Mesendoderm (in vitro differentiated cells): ENCODE measurements at places on chromosomes 11 and 22.

GRCh38 chr11:9777066-9777465 is 113.2 kb downstream of the SWAP70 start:
- no peak for DNase-seq

- DNase-seq, result no peak
Measured at GRCh38 chr11:101433151-101433550, 150.7 kb downstream of the TRPC6 start.

- DNase-seq, result no peak
Measured at GRCh38 chr11:17746096-17746495, 11.5 kb downstream of the KCNC1 start.

- DNase-seq, result peak; percentile 34
Measured at GRCh38 chr11:133968300-133968699, 11.5 kb upstream of the IGSF9B start.

DNA sequence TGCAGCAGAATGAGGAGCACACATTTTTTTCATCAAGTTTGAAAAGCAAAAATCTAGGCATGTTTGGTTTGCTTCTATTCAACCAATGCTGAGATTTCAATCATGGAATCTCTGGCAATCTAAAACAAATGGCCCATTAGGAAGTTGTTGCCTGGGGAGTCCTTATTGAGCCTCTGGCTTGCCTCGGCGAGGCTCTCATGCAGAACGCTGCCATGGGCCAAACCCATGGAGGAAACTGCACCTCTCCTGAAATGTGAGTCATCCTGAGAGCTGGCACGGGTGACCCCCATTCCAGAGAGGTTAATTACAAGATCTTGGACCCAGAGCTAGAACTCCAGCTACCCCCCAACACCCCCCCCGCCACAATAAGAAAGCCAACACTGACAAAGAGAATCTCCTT is 80.7 kb downstream of the MN1 start:
- DNase-seq, result no peak

GRCh38 chr11:77294040-77294439 is 7.4 kb downstream of the GDPD4 start:
- DNase-seq, result no peak

- peak; percentile 77 for DNase-seq
Measured at GRCh38 chr11:28581286-28582242, 473.4 kb downstream of the METTL15 start.

DNA sequence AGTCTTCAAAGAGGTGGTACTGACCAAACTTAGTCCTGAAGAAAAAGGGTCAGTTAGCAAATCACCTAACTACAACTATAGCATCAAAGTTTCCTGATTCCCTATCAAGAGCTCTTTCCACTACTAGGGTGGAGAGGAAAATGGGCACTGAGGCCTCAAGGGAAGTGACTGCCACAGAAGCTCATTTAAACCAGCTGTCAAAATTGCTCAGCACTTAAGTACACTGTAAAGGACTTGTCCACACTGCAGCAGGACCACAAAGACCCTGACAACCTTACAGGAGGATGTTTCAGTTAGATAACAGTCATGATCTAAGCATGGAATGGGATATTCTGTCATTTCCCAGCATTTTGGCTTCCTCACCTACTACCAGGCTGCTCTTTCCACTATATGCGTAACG is 33.0 kb downstream of the FAM168A start:
- DNase-seq, result no peak

- DNase-seq, result peak; percentile 92
Measured at GRCh38 chr22:46201059-46201757, 48.9 kb downstream of the CDPF1 start.

DNA sequence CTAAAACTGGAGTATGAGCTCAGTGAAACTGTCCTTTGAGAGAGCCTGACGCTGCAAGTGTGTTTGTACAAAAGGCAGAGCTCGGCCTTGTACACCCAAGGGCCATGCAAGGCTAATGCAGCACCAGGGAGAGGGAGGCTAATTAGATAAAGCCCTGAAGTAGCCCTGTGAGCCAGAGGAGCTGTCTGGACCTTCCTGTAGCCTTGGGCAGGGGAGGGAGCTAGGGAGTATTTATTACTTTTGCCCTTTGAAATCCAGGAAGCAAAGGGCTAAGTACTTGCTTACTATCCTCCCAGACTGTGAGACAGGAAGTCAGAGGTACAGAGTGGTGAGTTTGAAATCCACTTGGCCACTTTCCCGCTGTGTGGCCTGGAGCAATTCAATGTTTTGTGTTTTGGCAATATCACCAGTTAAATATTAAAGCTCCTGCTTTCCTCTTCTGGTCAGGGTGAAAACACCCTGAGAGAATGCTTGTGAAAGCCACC is 10.2 kb upstream of the LDHA start:
- peak; percentile 63 for DNase-seq

DNA sequence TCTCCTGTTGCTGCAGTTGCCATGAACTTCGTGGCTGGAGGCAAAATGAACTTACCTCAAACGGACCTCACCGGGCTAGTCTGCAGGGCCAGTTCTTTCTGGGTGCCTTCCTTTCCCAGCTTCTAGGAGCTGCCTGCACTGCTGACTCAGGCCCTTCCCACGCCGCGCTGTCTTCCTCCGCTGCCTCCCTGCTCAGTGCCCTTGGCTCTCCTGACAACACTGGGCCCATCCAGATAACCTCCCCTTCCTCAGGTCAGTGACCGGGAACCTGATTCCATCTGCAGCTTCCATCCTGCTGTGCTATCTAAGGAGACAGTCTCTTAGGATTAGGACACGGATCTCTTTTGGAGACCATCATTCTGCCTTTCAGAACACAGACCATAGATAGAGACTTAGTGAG is 19.3 kb downstream of the MOB2 start:
- no peak for DNase-seq
